ENCODE measurements at places on chromosomes 16 and 17.

DNA sequence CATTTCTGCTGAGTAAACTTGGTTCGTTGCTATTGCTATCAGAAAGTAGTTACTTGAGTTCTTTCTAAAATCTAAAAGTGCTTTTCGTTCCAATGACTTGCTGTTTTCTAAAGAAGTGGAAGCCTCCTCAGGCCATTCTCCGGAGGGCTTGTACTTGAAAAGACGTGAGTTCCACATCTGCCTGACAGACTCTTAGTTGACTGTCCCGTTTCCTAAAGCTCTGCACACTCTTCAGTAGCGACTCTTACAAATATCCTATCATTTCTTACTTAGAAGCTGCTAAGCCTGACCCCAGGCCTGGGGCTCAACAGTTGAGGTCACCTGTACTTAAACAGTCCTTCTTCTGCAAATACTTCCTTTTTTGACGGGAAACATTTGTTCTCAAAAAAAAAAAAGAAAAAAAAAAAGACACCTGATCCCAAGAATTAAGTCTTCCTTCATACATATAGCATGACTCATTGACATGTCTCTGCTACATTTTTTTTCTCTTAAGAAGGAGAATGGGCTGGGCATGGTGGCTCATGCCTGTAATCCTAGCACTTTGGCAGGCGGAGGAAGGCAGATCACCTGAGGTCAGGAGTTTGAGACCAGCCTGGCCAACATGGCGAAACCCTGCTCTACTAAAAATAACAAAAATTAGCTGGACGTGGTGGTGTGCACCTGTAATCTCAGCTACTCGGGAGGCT, 61.5 kb downstream of the DHRS7C start:
- no peak for DNase-seq

GRCh38 chr17:67227488-67227887, 17.5 kb downstream of the HELZ start:
- no peak for DNase-seq

GRCh38 chr17:31583772-31584356, 192.4 kb downstream of the RAB11FIP4 start:
- DNase-seq = no peak

- DNase-seq = no peak
Observed at GRCh38 chr17:32492648-32493289, 6.0 kb downstream of the CDK5R1 start.

GRCh38 chr16:84652566-84652965, 4.3 kb downstream of the KLHL36 start:
- DNase-seq = no peak

- no peak for DNase-seq
Observed at GRCh38 chr17:73478334-73478733, 165.9 kb downstream of the SDK2 start.

DNA sequence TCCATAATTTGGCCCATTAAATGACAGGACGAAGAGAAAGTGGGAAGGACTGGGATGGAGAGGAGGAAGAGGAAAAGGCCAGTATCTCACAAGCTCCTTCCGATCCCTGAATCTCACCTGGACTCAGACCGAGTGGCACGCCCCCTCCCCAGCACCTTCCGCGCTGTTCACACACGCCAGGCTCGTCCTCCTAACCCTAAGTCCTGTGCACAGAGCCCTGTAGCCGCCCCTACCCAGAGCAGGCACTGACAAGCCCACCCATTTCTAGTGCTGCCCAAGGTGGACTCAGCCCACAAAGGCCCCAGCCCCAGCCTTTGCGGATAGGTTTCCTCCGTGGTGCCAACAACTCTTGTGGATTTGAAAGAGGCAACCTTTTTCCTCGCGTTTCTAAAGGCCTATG, 9.2 kb downstream of the HS3ST3B1 start:
- DNase-seq = no peak

GRCh38 chr17:6330936-6331335, 104.0 kb downstream of the AIPL1 start:
- no peak for DNase-seq

DNA sequence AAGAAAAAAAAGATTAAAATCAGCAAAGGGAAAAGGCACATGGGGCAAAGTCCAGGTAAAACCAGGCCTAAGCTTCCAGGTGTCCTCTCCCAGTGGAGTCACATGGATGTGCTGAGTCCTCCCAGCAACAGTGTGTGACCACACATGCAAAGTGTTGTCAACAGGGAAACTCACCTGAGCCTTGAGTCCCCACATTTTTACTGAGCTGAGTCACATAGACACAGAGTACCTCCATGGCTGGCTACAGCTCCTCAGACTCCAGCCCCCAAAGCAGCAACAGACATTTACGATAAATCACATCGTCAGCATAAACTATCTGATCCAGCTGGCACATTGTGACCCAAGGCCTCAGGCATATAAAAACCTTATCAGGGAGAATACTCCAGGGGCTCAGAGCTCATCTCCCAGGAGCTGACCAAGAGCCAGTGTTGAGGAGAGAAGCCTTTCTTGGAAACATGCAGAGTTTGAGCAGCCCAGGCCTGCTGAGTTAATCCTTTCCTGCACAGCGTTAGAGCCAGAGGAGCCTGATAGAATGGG, 20.5 kb downstream of the ERCC4 start:
- DNase-seq = no peak

GRCh38 chr17:64750478-64750877, 88.4 kb upstream of the SMURF2 start:
- no peak for DNase-seq

GRCh38 chr17:40493697-40494096, 7.7 kb downstream of the TNS4 start:
- no peak for DNase-seq

- no peak for DNase-seq
Observed at GRCh38 chr16:61131447-61131846, 904.8 kb downstream of the CDH8 start.

GRCh38 chr17:15085890-15086677, 179.0 kb downstream of the PMP22 start:
- no peak for DNase-seq

GRCh38 chr17:82400830-82401229, 17.3 kb upstream of the HEXD start:
- DNase-seq = peak; percentile 91
